HEK293T (cell line): ENCODE measurements at places on chromosomes 6 and 20.

DNA sequence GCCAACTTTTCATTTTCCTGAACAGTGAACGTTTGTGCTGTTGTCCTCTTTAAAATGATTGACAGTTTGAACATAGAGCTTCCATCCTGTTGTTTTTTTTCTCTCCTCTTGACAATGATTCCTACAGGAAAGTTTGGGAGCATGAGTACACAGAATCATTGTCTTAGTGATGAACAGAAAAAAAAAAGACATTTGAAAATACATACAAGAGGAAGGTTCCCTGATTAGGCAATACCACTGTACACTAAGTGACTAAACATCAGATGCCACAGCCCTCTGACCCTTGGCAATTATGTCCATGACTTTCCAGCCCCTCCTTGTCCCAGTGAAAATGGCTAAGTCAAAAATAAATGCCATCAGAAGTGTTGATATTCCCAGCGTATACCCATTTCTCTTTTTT lies 71.5 kb downstream of the RTN4IP1 start:
- no peak for DNase-seq

DNA sequence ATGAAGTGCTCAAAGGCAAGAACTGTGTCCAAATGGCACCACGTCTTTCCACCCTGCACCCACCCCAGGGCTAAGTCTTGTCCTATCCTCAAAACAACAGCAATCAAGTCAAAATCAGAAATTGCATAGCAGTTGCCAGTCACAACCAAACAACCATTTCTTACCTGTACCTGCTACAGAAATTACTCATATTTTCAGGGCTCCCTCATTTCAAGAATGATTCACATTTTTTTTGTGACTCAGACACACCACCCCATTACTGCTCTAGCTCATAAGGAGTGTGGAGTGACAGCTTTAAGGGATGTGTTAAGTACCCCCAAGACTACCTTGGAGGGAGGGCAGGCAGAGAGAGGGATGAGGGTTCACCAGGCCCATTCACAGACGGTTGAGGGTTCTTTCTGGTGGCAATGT lies 111.7 kb downstream of the TRERF1 start:
- DNase-seq, result no peak

DNA sequence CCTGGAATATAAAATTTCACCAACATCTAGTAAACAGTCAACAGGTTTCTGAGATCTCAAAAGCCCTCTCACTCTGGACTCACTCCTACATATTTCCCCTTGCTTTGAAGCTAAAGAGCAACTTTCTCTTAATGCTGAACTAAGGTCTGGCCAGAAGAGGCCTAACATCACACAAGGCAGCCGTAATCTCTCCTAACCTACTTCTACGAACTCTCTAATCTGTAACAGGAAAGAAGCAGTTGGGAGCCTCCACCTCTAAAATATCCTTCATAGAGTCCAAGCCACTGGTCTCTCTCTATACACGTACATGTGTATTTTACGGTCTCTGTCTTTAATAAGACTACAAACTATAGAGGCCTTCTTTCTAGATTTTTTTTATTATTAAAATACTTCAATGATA lies 72.0 kb downstream of the REV3L start:
- no peak for DNase-seq

DNA sequence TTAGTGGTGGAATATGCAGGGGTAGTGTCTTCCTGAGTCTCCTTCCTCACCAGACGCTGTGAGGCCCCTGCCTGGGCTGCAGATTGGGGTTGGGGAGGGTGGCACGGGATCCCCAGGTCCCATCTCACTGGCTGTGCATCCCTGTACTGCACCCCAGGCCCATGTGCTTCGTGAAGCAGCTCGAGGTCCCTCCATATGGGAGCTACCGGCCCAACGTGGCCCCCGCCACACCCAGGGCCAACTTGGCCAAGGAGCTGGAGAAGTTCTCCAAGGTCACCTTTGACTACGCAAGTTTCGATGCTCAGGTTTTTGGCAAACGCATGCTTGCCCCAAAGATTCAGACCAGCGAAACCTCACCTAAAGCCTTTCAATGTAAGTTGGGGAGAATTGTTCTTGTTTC lies 38.6 kb upstream of the PCMTD2 start:
- DNase-seq, result no peak

GRCh38 chr6:158018851-158019361 lies 37.2 kb downstream of the SYNJ2 start:
- DNase-seq, result no peak

- DNase-seq, result no peak
These were observed 28.4 kb downstream of the TBC1D7 start for GRCh38 chr6:13299918-13300317.

GRCh38 chr20:16363506-16364319 lies 209.5 kb downstream of the KIF16B start:
- DNase-seq, result no peak

DNA sequence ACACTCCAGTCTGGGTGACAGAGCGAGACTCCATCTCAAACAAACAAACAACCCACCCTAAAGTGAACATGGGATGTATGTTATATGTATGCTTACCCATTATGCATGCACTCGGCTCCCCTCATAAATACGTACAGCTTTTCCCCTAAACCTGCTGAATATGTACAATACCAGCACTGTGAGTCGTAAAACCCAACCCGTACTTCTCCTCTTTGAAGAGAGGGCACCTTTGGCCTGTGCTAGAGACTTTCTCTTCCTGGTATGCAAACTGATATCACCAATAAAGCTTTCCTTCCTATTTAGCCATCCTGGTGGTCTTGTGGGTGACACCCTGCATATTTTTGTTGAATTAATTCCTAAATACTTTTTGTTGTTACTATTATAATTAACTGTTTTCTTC lies 51.3 kb downstream of the VSTM2L start:
- no peak for DNase-seq

GRCh38 chr6:37536491-37537190 lies 36.9 kb upstream of the CCDC167 start:
- no peak for DNase-seq

GRCh38 chr20:8673116-8673515 lies 395.8 kb upstream of the PLCB4 start:
- no peak for DNase-seq

DNA sequence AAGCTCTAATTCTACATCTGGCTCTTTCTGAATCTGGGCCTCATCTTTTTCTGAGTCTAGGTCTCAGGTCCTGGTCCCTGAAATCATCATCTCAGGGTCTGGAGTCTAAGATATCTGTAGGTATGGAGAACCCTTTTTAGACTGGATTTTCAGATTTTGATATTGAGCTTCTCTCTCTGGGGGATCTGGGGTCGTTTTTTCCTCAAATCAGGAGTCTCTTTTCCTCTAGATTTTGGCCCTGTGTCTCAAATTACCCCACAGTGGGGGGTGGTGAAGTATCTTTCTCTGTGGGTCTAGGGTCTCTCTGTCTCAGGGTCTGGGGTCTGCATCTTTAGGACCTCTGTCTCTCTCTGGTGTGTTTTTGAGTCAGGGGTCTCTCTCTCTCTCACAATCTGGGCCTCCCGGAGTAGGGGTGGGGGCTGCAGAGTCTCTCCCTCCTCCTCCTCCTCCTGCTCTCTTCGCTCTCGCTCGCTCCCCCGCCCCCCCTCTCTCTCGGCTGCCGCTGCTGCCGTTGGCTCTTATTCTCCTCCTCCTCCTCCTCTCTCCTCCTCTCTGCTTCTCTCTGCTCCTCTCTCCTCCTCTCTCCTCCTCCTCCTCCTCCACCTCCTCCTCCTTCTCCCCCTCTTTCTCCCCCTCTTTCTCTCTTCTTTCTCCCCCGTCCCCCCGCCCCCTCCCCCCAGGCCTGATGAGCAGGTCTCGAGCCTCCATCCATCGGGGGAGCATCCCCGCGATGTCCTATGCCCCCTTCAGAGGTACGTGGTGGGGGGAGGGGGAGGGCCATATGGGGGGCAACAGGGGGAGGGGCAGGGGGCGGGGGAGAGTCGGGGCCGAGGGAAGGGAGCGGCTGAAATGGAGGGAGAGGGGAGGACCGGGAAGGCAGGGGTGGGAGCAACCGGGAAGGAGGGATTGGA lies at the start of gene SYNGAP1:
Gene SYNGAP1, plus strand, starts transcription at position 486 of the 911 bp plus-strand sequence. Its CDS starts 200 bp downstream, at position 686.
- no peak for DNase-seq

DNA sequence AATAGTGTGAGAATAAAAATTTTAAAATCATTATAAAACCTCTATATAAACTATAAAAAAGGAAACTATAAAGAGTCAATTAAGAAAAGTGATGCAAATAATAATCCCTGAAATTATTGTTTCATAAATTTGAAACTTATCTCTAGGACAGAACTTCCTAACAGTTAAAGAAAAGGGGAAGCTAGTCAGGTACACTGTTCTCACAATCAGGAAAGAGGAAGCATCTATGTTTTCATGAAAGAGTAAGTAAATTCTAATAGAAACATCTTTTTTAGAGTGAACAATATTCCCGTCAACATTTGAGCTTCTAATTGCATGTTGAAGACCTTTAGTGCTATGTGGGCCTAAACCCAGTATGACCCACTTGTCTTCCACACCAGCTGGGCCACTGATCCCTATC lies 1.2 kb upstream of the ADGRF1 start:
- DNase-seq, result no peak

- peak; percentile 85 for DNase-seq
These were observed 138.9 kb downstream of the TMEM242 start for GRCh38 chr6:157184202-157185015.

DNA sequence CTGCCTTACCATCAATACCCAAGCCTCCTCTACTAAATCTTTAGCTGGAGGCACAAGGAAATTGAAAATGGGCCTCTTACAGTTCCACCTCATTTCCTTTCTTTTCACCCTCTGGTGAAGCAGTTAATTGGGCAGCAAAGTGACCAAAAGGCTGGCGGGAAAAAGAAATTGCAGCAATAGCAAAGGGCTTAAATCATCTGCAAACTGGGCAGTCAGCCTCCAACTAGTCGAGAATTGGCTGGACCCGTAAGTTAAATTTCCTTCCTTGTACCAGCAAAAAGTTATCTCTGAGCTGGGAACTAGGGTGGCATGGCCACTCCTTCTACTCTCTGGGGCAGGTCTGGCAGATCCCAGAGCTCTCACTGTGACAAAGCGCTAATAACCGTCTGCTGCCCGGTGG lies 33.5 kb downstream of the GHRH start:
- DNase-seq, result no peak

GRCh38 chr6:51891784-51892183 lies 195.6 kb downstream of the PKHD1 start:
- DNase-seq, result no peak

GRCh38 chr6:105985098-105985815 lies 100.9 kb upstream of the PRDM1 start:
- DNase-seq, result no peak

DNA sequence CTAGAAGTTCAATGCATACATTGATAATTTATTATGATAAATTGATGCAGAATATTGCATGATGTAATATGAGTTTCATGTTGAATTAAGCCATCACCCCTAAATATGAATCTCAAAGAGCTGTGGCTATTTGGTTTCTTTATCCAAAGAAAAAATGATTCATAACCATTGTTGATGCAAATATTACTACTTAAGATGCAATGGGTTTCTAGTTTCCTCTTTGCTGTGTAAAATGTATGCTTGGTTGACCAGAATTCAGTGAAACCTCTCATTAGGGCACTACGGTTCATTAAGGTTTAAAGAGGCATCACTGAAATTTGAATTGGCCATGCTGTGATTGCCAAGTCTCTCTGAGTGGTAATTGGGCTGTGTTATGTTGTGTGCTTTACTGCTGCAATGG lies 492.5 kb upstream of the FLRT3 start:
- DNase-seq, result no peak

DNA sequence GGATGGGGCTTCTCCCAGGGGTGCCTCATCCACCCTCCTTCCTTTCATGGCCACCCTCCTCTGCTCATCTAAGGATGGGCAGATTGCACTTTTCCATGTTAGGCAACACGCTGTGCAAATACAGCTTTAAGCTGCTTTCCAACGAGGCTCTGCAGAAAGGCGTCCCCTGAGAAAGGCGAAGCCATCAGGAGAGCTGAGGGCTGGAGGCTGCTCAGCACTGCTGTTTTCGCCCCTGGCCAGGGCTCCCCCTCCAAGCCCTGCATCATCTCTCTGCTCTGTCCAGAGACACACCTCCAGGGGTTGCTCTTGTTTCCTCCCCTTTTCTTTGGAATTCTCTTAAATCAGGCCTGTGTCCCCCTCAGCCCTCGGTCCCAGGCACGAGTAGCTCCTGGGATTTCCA lies 526.1 kb downstream of the CDH26 start:
- no peak for DNase-seq

- DNase-seq, result no peak
These were observed 27.0 kb downstream of the CLIC5 start for GRCh38 chr6:45988635-45989034.

DNA sequence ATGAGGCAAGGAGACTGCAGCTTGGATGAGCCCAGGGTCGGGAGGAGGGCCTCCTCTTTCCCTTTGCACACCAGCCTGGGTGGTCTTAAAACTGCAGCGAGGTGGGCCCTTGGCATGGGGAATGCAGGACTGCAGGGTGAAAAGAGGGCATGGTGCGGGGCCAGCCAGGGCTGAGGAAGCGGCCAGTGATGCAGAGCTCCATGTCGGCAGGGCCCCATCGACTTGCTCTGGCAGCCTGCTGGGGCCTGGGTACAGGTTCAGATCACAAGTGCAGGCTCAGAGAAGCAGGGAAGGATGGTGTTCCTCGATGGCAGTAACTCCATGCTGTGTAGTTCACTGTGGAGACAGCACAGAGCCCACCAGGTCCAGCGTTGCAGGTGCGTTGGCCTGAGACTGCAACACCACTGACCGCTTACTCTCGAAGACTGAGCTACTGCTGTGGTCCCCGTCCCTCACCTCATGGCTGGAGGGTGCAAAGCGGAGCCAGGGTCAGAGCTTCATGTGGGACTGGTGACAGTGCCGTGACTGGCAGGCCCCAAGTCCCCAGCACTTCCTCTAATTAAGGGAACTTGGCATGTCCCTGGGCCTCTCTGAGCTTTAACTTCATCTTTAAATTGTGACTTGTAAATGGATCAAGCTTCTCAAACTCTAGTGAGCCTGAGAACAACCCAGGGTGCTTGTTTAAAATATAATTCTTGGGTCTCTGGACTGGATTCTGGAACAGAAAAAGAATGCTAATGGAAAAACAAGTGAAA lies 223.2 kb downstream of the SYNDIG1 start:
- no peak for DNase-seq

DNA sequence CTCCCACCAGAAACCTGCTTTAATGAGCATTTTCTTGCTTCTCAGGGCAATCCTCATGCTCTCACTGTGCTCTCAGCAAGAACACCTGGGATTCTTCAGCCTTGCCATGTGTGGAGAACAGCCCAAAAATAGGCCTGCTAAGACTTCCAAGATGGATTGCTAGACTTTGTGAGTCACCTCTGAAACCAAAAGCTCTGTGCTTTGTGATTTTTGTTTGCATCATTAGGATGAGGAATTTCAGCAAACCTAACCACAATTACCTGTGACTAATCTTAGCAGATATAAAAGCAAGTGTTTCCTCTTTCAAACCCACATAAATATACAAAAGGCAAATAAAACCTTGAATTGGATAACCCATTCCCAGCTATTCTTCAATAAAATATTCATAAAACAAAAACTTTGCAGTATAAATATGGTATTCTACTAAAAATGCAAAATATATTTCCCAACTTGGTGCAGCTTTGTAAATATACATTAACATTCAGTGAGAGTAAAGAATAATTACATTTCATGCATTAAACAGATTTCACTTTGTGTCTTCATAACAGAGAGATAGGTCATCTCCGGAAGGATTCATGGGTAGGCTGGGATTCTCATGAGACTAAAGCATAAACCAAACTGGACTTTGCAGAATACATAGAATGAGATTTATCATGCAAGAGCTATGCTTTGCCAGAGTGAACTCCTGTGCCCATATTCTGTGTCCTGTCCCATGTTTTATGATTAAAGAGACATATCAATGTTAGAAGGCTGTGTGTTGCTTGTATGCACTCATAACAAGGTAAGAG lies 33.5 kb downstream of the TPBG start:
- no peak for DNase-seq

GRCh38 chr20:19260412-19261090 lies 48.1 kb downstream of the SLC24A3 start:
- no peak for DNase-seq
